ENCODE measurements at places on chromosomes 13 and 19. TPM values are rescaled to one million over a fixed set of nuclear protein-coding genes. Genes with fewer than 3 reads are reported as not detected.

GRCh38 chr13:60275208-60275607 lies 111.5 kb upstream of the DIAPH3 start:
- no peak for DNase-seq

DNA sequence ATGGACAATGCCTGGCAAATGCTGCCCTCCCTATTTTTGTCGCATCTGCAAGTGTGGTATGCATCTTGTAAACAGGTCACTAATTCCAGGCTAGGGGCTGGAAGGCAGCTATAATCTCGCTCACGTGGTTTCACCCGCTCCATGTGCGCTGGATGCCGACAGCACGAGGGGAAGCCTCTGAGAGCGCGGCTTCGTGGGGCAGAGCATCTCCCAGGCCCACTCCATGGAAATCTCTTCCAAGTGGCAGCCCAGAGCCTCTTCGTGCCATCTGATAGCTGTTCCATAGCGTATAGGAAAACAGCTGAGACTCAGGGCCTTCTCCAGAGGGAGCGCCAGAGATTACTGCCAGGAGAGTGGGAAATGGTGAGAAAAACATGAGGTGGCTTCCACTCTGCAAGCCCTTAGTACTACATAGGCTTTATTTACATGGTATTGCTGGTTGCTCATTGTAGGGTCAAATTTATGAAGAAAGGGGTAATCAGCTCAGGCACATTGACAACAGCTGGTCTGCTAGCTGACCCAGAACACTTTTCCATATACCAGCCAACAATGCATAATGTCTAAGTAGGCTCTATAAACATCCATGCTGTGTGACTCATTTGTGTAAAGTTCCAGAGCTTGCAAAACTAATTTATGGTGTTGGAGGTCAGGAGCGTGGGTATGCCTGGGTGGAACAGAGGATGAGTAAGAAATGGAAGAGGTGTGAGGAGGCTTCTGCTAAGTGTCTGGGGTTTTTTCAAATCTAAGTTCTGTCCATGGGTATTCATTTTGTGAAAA lies 165.2 kb downstream of the SHISA2 start:
- DNase-seq = no peak

C19orf67 gene
- polyA plus RNA-seq = not detected

LSM7 gene
- 196 TPM for polyA plus RNA-seq

AP2S1 gene
- 63.8 TPM for polyA plus RNA-seq

- DNase-seq = no peak
Observed at GRCh38 chr13:100363285-100363711, 225.3 kb downstream of the GGACT start.

DNA sequence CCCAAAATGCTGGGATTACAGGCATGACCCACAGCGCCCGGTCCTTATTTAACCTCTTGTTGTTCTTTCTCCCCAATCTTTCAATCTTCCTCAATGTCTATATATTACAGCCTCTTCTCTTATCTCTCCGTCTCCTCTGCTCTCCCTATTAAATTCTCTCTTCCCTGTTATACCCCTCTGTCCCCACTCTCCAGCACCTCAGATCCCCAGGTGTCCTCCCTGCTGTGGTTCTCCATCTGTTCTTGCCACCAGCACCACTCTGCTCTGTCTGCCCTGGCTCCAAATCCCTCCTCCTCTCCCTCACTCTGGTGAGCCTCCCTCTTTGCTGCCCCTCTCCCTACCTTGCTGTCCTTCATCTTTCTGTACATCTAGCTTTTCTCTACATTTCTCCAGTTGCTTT lies 1.1 kb downstream of the ZNF600 start:
- DNase-seq = no peak

DNA sequence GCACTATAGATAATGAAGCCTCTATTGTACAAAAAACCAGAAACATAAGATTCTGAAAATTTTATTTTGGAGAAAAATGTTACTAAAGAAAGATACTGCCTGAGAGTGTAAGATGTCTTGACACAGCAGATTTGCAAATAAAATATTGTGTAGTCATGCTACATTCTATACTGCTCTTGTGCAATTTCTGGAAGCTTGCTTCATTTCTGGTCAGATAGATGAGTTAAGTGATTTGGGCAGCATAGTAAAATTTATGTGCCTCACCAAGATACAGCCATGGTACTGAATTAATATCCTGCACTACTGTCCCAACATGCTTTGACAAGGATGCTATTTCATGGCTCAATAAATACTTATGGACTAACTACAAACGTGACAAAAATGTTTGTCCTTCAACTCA lies 55.1 kb upstream of the STARD13 start:
- DNase-seq = no peak

DNA sequence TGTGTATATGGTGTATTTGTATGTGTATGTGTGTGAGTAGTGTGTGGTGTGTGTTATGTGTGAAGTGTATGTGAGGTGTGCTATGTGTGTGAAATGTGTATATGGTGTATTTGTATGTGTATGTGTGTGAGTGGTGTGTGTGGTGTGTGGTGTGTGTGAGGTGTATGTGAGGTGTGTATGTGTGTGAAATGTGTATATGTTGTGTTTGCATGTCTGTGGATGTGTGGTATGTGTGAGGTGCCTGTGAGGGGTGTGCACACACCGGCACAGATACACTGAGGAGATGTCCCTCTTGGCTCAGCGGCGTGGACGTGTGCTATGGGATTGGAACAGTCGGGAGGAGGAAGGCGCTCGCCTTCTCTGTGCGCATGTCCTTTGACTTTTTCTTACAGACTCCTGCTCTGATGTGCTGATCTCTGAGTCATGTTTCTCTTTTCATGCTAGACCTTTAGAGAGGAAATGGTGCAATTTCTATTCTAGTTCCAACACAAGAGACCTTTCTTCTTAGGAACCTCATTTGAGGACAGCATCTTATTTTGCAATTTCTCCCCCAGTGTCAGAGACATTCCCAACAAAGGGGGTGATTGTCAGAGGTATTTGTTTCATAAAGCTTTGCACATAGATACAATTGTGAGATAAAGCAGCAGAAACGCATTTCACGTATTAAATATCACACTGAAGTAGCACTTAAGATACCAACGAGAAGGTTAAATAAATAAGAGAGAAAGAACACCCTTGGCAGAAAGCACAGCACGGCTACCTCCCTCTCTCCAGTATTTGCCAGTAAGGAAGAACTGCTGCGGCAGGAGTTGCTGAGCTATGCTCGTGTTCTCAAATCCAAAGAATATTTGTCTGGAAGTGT lies 11.3 kb upstream of the TNFRSF19 start:
- DNase-seq = no peak
